Activated CD4-positive, alpha-beta T cell treated with anti-CD3 and anti-CD28 coated beads for 24 hours (primary cell): ENCODE measurements at places on chromosomes 1 and 21.

GRCh38 chr1:168687816-168688215 lies 41.2 kb downstream of the DPT start:
- DNase-seq: no peak

- no peak for DNase-seq
Measured at GRCh38 chr1:243796016-243796415, 54.0 kb downstream of the AKT3 start.

GRCh38 chr1:182257369-182258063 lies 134.1 kb downstream of the GLUL start:
- no peak for DNase-seq

DNA sequence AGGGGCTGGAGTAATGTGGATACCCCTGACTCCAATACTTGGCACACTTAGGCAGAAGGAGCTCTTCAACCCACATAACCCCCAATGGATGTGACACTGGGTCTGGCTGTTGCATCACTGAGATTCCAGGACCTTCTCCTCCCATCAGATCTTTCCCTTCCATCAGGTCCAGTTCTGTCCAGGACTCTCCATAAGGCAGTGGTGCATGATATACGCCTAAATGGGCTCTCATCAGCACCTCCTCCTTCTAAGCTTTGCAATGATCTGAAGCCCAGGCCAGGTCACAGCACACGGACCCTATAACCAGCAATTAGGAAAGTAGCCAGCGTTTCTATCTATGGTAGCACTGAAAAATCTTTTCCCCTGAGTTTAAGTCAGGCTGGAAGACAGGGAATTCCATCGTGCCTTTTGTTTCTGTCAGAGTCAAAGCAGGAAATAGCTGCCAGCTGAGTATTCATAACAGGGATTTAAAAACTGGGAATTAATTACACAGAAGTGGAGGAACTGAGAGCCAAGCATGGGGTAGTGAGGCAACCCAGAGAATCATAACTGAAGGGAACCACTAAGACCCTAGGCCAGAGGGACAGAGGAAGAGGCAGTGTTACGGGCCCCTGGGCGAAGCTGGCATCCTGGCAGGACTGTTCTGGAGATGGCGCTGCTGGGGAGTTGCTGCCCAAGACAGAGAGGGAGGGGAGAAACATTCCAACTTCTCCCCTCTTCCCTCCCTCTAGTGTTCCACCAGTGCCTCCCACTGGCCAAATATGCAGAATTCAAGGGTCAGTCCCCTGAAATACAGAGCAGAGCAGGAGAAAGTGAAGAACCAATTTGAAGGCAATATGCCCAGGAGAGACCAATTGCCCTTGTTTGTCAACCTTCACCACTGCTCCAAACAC lies 37.5 kb upstream of the HOOK1 start:
- DNase-seq: no peak

DNA sequence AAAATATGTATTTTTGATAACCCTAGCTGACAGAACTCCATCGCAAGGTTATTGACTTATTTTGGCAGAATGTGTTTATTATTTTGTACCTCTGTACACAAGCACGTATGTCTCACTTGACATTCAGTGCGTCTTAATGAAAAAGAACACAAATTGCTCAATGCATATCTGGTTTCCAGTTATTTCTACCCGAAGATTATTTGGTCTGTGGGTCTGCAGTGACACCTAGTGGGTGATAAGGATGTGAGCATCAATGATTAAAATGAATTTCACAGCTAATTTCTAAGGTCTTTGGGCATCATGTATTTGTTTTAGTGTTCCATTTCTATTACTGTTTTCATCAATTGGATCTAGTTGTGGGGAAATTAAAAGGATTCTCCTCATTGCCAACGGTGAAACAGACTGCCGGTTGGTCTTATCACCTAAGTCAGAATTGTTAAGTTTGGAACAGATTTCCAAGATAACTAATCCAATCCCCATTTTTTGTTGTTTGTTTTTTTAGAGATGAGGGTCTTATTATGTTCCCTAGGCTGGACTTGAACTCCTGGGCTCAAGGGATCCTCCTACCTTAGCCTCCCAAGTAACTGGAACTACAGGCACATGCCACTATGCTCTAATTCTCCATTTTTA lies 13.9 kb downstream of the DDX20 start:
- no peak for DNase-seq

DNA sequence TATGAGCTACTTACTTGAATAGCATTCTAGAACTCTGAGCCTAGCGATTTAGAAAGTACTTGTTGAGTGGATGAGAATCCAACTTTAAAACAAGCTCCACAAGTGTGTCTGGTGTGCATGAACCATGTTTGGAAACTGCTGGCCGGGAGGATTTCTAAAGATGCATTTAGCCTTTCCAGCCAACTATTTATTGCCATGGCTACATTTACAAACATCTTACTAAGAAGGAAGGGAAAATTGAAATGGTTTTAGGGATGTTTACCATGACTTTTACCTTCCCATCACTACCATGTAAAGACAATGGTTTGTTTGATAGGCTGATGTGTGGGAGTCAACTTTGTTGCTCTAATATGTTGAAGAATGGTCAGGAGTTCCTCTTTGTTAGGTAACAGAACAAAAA lies 37.7 kb upstream of the ARHGAP29 start:
- no peak for DNase-seq

- DNase-seq: no peak
Measured at GRCh38 chr1:91349524-91349923, 55.1 kb downstream of the HFM1 start.

DNA sequence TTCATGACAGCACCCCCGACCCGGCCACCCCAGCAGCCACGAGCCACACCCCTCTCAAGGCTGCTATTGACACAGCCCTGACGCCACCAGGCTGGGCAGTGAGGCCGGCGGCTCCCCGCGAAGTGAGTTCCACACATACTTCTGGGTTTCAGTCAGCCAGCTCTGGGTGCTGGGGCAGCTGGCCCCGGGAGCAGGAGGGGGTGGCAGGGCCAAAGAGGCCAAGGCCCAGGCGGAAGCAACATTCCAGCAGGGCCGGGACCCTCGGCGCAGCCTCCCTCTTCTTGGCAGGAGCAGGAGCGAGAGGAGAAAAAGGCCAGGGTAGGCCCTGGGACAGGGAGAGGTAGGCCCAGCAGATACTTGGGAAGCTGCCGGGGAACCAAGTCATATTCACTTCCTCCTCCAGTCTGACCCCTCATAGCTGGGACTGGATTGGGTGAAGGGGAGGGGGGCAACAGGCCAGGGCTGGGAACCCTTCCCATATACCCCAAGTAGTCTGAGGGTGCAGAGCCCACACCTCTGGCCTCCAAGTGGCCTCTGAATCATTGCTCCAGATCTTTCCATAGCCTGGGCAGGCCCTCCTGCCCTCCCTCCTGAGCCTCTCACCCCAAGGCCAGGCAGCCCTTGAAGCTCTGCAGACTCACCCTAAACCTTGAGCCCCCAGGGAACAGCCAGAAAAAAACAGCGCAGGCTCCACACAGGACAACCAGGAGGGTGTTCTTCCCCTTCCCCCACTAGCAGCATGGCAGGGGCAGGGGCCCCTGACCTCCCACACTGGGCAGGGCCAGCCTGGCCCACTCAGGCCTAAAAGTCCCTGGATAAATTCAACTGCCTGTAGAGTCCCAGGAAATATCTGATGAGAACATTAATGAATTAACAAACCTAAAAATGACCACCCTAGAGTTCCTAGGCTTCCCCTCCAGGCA lies 5.7 kb downstream of the HSPG2 start:
- DNase-seq: no peak

- no peak for DNase-seq
Measured at GRCh38 chr21:28485301-28486022, 507.2 kb downstream of the LTN1 start.

- peak; percentile 59 for DNase-seq
Measured at GRCh38 chr1:36160949-36161485, 5.1 kb downstream of the MAP7D1 start.

DNA sequence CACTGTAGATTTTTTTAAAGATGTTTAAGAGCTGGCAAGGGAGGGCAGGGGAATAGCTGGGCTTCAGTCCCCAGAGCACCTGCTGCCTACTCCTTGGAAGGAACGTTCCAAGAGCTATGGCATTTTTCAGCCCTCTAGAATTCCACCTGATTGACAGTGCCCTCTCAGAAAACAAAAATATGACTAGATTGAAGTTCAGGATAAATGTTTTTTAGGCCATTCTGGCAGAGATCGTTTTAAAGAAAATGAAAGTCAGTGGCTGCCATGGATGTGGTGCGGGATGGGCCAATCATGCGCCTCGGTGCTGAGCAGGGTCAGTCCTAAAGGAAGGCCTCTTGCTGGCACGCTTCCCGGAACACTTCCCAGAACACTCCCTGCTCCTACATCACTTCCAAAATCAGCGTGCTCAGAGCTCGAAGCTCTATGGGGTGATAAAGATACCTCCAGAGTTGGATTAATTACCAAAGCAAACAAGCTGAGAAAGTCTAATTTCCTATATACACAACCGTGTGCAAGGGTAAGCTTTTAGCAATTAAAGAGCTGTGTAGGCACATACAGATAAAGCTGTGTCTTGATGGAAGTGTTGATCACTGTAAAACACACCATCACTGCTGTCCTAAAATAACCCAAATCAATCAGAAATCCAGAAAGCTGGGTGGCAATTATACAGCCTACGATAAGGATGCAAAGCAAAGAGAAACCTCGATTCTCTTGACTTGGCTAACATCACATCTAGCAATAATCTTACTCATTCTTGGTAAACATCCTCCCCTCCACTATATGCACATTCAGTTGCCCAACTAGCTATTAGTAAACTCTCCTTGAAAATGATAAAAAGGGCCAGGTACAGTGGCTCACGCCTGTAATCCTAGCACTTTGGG lies 34.6 kb downstream of the TGFBR3 start:
- no peak for DNase-seq

DNA sequence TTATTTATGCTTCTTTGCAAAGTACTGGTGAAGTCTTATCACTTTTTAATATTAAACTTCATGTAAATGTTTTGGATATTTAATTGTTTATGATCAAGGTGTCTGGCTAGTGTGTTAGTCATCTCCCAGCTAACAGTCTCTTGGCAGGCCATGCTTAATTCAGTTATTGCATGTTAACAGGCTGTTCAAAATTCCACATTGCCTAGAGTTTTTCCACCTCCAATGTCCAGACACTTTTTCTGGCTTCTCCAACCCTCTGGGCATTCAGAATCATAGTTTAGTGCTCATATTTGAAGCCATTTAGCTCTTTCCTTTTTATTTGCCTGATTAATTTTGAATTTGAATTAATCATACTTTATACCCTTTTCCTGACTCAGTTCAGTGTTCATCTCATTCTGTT lies 69.2 kb downstream of the OLFML2B start:
- DNase-seq: no peak

DNA sequence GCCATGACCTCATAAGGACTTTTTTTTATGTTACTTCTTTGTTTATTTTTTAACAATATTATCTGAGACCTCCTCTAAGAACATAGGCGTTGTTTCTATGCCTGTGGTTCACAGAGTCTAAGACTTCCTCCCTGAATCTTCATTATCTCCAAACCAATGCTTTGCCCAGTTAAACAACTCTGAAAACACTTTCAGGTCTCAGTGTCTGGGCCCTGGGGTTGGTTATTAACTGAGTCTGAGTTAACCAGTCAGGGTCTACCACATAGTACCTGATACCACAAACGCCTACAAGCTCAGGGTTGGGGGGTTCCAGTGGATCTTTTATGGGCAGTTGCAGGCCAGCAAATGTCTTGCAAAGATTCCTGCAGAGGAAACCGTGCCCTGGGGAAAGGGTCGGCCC lies 138.2 kb downstream of the AJAP1 start:
- no peak for DNase-seq

GRCh38 chr1:50508040-50508586 lies 84.9 kb upstream of the DMRTA2 start:
- no peak for DNase-seq

DNA sequence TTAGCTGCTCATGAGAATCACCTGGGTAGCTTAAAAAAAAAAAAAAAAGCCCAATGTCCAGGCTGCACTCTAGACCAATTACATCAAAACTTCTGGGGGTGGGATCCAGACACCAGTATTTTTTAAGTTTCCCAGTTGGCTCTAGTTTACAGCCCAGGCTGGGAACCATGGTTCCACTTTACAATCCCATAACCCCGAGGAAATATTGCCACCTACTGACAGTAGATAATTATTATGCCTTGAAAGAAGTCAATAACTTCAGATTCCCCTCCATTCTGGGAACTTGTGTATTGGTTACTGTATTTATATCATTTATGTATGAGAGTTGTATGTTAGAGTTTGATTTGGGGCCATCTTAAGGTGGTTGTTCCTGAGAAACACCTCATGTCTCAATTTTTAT lies 100.2 kb downstream of the SPATA46 start:
- no peak for DNase-seq

GRCh38 chr1:224929335-224930237 lies at the start of gene DNAH14:
Gene DNAH14, plus strand, starts transcription at chr1:224929675. Its CDS starts 23,028 bp downstream, at chr1:224952703.
- peak; percentile 0 for DNase-seq

GRCh38 chr1:66606362-66607065 lies 72.6 kb downstream of the SGIP1 start:
- no peak for DNase-seq

- no peak for DNase-seq
Measured at GRCh38 chr1:3244025-3244926, 175.3 kb downstream of the PRDM16 start.

- DNase-seq: no peak
Measured at GRCh38 chr1:81885291-81885690, 84.6 kb downstream of the ADGRL2 start.

DNA sequence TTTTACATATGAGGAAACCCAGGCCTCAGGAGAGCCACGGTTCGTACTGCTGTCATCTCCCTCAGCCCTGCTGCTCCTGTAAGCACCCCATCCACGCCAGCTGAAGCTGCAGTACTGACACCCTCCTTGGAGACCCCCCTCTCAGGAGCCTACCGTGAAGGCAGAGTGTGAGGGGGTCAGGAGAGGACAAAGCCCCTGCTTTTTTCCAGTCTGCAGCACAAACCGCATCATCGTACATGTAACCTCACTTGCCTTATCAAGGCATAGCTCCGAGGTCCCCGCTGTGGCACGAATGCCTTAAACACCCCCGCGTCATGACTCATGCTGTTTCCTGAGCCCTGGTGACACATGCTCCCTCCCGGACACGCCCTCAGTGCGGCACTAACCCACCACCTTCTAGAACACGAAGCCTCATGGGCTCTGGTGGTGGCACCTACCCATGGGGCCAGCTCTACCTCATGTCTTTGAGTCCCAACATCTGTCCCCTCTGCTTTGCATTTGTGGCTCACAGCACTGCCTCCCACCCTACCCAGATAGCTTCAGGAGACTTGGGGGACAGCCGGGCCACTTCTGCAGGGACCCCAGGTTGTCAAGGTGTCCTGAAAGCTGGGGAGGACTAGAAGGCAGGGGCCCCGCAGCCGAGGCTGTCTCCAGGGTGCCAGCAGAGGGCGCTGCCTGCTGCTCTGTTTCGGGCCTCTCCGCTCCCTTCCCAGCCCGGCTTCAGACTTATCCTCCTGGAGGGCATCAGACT lies 4.9 kb downstream of the SH3BGRL3 start:
- peak; percentile 94 for DNase-seq

GRCh38 chr1:153842006-153842471 lies 66.8 kb downstream of the SLC27A3 start:
- DNase-seq: no peak
